ELR (cell line): ENCODE measurements at places on chromosomes 7 and 10.

- no peak for DNase-seq
Observed at GRCh38 chr7:90857603-90858002, 261.5 kb downstream of the CDK14 start.

- DNase-seq, result no peak
Observed at GRCh38 chr10:129933456-129934092, 30.5 kb downstream of the EBF3 start.

DNA sequence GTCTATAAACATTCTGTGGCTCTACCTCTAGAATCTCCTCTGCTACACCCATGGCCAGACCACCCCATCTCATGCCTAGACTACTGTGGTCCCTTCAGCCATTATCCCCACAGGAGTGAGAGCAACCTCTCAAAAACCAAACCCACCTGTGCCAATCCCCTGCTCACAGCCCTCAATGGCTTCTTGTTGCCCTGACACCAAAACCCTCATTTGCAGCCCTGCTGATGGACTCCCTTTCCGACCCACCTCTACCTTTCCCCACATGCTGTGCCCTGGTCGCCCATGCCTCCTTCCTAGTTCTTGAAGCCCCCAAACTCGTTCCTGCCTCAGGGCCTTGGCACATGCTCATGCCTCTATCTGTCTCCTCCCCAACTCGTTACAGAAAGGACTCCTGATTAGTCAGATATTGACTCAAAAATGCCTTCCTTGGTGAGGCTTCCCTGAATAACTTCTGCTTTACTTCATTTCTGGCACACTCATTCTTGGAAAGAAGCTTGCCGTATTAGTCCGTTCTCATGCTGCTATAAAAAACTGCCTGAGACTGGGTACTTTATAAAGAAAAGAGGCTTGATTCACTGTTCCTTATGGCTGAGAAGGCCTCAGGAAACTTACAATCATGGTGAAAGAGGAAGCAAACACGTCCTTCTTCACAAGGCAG, 104.2 kb downstream of the TEX36 start:
- no peak for DNase-seq

DNA sequence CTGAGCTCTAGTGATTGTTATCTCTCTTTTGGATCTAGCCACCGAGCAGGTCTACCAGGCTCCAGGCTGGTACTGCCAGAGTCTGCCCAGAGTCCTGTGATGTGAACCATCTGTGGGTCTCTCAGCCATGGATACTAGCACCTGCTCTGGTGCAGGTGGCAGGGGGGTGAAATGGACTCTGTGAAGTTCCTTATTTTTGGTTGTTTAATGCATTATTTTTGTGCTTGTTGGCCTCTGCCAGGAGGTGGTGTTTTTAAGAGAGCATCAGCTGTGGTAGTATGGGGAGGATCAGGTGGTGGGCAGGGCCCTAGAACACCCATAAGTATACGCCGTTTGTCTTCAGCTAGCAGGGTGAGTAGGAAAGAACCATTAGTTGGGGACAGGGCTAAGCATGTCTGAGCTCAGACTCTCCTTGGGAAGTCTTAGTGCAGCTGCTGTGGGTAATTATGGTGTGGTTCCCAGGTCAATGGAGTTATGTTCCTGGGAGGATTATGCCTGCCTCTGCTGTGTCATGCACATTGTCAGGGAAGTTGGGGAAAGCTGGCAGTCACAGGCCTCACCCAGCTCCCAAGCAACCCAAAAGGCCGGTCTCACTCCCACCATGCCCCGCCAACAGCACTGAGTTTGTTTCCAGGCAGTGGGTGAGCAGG, 81.8 kb downstream of the NPSR1 start:
- no peak for DNase-seq

DNA sequence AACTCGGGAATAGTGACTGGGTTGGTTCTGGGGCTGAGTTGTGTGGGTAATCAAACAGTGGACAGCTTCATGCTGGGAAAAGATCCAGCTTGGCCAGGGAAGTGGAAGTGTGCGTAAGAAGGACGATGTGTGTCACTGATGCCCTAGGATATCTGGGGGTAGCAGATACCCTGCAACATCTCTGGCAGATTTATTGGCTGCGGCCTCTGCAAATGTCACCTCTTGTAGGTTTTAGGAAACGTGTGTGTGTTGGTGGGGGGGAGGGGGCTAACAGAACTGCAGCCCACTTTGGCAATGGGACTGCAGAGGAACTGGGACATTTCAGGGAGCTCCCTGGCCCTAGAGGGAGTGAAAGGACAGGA, 965 bp upstream of the AGAP3 start:
- no peak for DNase-seq

- no peak for DNase-seq
Observed at GRCh38 chr7:98555403-98555802, 61.7 kb upstream of the NPTX2 start.

GRCh38 chr7:66205741-66206090, 582 bp downstream of the TPST1 start:
- peak; percentile 40 for DNase-seq

GRCh38 chr10:96524741-96525140, 11.0 kb upstream of the TLL2 start:
- DNase-seq, result no peak
